Panc1 (cell line): ENCODE measurements at places on chromosomes 1 and 21. TPM values are rescaled to one million over a fixed set of nuclear protein-coding genes. Genes with fewer than 3 reads are reported as not detected.

CA6 gene
- not detected for total RNA-seq

BRDT gene
- not detected for total RNA-seq

SEC16B gene
- total RNA-seq, result 0.39 TPM

KCNQ4 gene
- total RNA-seq, result 2.6 TPM

HSPB7 gene
- total RNA-seq, result 0.10 TPM

OR2M3 gene
- not detected for total RNA-seq

KLHDC8A gene
- 0.31 TPM for total RNA-seq
